ENCODE measurements at places on chromosomes 6 and 20.

DNA sequence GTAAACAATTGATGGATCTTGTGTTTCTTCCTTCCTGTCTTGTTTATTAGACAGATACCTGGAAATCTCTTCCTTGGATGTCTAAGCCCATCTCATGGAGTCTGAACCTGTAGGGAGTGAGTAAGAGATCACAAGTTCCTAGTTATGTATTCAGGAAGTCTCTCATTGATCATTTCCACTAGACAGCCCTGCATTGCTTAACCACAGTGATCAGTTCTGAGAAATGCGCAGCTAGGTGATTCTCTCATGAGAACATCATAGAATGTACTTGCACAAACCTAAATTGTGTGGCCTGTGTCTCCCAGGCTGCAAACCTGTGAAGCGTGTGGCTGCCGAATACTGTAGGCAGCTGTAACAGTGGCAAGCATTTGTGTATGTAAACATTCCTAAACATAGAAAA is 39.1 kb downstream of the FAM120B start:
- DNase-seq, result no peak

DNA sequence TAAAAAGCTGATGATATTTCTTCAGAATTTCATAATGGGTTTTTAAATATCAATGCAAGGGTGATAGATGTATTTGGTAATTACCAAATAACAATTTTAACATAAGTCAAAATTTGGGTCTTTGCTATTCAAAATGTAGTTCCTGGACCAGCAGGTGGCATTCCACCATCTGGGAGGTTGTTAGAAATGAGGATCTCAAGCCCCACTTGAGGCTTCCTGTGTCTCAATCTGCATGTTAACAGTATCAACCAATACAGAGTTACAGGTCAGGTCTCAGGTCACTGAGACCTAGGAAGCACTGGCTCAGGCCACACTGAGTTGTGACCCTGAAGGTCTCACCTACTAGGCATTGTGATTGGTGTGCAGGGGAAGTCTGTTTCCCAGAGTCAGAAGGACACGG is 57.2 kb upstream of the MTRF1L start:
- no peak for DNase-seq

DNA sequence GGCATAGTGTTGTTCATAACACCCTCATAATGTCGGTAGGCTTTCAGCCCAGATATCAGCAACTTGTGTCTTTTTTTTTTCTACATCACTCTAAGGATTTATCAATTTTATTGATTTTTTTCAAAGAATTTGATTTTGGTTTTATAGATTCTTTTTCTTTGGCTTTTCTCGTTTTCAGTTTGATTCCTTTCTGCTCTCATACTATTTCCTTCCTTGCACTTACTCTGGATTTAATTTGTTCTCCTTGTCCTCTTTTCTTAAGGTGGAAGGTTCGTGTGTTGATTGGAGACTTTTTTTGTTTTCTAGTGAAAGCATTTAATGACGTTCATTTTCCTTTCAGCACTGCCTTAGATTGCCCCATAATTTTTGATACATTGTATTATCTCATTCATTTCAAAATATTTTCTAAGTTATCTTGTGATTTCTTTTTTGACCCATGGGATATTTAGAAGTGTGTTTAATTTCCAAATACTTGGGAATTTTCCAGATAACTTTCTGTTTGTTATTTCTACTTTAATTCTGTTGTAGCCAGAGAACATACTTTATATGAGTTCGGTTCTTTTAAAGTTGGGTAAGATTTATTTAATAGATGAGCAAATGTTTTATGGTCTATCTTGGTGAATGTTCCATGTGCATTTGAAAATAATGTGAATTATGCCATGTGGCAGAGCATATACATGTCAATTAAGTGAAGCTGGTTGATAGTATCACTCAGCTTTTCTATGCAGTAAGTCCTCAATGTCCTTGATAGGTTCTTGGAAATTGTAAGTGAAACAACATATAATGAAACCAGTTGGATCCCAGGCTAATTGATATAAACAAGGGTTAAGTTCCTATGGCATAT is 62.8 kb downstream of the IRF4 start:
- no peak for DNase-seq

DNA sequence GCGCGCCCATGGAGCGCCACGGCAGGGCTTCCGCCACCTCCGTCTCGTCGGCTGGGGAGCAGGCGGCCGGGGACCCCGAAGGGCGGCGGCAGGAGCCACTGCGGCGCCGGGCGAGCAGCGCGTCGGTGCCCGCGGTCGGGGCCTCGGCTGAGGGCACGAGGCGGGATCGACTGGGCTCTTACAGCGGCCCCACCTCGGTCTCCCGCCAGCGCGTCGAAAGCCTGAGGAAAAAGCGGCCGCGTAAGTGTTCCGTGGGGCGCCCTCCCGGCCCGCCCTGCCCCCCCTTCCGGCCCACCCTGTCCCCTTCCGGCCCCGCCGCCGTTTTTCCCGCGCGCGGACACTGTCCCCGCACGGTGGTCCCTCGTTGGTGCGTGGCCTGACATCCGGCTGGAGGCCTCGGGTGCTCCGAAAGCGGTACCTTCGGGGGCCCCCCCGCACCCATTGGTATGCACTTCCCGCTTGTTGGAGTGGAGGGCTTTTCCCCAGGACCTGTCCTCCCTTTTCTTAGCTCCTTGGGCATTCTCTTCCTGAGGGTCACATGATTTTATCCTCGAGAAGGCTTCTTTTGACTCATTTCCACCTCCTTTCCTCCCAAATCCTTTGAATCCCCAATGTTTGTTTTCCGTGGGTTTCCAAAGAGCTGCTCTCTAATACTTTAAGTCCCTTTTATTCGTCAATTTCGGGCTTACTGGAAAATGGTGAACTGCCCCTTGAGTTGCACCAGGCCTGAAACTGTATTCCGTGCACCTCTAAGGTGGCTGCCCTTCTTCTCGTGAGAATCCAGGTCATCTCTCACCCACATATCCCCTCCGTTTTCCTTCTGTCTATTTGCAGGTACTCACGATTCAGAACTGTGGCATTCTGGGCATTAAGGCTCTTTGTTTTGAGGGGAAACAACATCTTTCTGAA is 556 bp downstream of the PANK2 start:
- no peak for DNase-seq

DNA sequence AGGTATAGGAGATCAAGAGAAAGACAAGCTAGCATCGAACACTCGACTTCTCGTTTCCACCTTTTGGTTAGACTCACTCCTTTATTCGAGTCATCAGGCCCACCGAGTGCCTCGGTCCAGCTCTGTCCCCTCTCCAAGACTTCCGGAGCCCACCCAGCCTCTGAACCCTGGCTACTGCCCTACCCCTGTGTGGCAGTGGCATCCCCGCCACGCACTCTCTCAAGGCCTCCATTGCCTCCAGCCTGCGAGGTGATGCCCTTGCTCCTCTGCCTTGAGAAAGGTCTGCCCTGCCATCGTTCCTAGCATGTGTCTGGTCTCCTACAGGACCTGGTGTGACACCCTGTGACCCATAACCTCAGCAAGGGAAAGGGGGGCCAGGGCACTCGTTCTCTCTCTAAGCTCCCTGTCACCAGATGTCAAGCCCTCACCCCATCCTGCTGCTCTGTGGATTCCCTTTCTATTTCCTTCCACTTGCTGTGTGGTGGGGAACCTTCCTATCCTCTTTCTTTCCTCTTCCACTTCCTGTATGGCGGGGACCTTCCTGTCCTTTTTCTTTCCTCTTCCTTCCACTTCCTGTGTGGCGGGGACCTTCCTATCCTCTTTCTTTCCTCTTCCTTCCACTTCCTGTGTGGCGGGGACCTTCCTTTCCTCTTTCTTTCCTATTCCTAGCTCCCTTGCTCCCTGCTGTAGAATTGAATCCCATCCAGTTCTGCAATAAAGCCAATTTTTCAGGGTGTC is 44.7 kb upstream of the QKI start:
- DNase-seq, result no peak

DNA sequence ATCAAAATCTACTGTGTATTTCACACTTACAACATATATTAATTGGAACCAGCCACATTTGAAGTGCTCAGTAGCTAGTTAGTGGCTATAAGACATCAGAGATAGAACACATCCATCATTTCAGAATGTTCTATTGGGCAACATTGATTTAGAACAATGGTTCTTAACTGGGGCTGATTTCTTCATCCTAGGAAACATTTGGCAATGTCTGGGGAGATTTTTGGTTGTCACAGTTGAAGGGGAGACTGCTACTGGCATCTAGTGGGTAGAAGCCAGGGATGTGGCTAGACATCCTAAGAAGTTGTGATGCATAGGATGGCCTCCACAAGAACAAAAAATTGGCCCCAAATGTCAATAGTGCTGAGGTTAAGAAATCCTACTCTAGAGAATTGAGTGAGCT is 132.5 kb downstream of the OLIG3 start:
- DNase-seq, result no peak

GRCh38 chr20:1403624-1404023 is 10.8 kb upstream of the FKBP1A start:
- DNase-seq, result no peak

GRCh38 chr20:10547276-10548114 is 112.4 kb downstream of the SLX4IP start:
- DNase-seq, result no peak

GRCh38 chr6:54134935-54135334 is 23.7 kb downstream of the MLIP start:
- DNase-seq, result no peak

GRCh38 chr6:10886691-10887502 is at the start of gene SYCP2L:
TSS of gene SYCP2L (plus strand) at chr6:10887052. CDS start at chr6:10887127, 75 bp downstream.
- no peak for DNase-seq

DNA sequence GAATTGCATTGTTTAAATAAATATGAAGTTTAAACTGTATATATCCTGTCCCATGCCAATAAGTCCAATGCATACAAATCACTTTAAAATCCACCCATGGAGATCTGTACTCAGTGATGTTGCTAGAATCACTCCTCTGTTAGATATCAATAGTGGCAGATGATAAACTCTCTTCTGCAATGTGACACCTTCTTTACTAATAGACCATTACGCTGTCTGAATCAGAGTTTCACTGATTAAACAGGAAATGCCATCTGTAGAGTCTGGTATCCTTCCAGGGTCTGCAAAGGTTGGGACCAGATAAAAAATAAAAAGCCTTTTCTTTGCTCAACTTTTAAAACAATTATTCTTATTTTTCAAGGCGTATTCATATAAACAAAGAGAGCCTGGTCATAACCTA is 134.5 kb downstream of the EDN3 start:
- no peak for DNase-seq

- no peak for DNase-seq
These were observed 107.0 kb downstream of the ERMARD start for GRCh38 chr6:169858293-169858934.

- DNase-seq, result no peak
These were observed 16.1 kb upstream of the ATP9A start for GRCh38 chr20:51784299-51784698.

DNA sequence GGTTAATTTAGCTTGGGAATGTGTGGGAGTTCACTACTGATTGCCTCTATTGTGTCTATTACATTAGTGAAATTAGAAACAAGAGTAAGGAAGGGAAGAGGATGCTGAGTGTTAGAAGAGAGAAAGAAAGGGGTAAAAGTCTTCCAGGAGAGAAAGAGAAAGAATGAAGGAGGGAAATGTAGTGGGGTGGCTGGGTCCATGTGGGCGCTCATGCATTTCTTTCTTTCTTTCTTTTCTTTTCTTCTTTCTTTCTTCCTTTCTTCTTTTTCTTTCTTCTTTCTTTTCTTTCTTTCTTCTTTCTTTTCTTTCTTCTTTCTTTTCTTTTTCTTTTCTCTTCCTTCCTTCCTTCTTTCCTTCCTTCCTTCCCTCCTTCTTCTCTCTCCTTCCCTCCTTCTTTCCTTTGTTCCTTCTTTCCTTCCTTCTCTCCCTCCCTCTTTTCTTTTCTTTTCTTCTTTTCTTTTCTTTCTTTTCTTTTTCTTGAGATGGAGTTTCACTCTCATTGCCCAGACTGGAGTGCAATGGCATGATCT is 16.2 kb upstream of the SALL4 start:
- no peak for DNase-seq

DNA sequence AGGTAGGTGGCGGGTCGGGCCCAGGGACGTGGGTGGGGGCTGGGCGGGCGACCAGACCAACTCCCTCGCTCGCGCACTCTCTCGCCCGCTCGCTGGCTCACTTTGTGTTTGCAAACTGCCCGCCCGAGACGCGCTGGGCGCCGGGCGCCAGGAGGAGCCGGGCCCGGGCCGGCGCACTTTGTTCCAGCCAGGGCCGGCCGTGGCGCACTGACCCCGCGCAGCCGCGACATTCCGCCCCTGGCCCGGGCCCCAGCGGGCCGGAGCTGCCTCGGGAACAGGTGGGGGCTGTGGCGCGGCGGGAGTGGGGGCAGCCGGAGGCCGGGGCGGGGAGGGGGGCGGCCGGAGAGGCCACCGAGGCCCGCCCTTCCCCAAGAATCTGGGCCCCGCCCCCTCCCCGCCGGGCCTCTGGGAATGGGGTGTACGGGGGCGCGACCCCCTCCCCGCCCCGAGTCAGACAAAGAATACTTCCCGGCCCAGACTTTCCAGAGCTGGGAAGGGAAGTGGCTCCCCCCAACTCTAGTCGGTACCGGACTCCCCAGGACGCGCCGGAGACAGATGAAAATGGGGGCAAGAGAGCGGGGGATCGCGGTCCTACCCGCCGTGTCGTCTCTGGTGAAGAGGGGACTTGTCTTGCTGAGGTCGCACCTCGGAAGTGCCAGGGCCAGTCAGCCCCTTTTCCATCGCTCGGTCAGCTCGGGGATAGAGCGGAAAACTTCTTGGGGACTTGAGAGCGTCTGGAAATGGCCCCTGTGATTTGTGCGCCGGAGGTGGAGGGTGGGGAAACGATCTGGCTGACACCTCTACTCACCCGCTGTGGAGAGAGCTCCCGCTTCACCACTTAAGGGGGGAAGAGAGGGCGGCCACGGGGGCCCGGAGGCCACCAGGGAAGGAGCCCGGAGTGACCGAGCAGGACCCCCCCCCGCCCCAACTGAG is 951 bp downstream of the FOXP4 start:
- no peak for DNase-seq

DNA sequence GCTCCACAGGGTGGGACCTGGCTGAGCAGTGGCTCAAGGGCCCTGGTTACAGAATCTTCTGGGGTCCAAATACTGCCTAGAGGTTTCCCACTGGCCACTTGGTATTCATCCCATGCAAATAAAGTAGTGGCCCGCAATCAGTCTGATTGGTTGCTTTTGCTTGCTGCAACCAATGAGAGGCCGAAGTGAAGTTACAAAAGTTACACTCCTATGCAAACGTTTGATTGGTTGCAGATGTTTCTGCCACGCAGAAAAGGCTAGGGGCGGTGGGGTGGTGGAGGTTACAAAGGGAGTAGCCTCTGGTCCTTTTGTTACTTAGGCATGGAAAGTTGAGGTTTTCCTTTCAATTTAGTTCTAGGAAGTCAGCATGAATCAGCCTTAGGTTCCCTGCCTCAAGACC is 3.6 kb upstream of the NHLRC1 start:
- DNase-seq, result no peak

- DNase-seq, result no peak
These were observed 31.7 kb downstream of the C20orf173 start for GRCh38 chr20:35497780-35498189.
